ENCODE measurements at places on chromosomes 3 and 15.

DNA sequence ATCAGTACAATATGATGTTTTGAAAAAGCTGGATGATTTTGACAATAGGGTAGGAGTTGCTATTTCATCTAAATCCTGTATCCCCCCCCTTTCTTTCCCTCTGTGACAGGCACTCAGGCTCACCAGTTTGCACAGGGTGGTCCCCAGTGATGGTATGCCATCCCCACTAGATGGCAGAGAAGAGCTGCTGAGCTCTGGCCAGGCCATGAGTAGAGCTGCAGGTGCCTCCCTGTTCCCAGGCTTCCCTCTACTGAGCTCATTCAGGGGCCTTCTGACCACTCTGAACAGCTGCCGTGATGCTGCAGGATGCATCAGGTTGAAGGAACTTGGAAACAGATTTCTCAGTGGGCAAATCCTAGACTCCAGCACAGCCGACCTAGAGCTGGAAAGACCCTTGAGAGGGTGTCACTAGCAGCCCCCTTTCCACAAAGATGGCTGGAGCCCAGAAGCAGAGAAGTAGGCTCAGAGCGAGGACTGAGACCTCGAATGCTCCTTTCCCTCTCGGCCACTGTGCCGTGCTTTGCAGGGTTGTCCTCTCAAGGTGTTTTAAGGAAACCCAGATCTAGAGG, 45.1 kb downstream of the EFCAB12 start:
- DNase-seq = peak; percentile 85

DNA sequence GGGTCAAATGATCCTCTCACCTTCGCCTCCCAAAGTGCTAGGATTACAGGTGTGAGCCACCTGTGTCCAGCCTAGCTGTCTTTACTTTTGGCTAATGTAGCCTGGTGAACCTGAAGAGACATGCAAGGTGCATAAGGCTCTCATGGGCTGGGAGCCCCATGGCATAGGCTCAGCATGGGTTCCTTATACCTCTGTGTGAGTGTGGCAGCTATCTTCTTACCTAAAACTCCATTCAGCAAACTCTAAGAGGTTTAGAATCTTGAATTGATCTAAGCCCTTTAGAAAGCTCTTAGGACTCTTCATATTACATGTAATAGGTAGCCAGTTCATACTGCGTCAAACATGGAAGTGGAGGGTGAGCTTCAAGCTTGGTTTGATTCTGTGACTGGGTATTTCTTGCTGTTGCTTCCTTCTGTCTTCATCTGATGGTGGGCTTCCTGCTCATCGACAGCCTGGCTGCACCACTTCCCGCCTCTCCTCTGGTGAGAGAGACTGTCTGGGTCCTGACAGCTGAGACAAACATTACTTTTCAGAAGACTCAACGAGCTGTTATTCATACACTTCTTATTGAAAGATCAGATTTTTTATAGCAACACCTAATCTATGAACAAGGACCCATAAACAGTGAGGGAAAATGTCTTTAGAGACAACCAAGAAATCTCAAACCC, 19.2 kb upstream of the TKT start:
- no peak for DNase-seq

DNA sequence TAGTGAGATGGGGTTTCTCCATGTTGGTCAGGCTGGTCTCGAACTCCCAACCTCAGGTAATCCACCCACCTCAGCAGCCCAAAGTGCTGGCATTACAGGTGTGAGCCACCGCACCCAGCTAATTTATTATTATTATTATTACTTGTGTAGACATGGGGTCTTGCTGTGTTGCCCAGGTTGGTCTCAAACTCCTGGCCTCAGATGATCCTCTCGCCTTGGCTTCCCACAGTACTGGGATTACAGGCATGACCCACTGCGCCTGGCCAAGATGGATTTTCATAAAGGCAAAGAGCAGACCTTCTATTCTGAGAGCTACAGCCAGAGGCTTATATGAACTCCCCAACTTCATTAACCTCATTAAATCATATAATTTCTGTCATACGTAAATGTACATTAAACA, 17.2 kb downstream of the PTPN9 start:
- no peak for DNase-seq

- DNase-seq = peak; percentile 51
These were observed 141.7 kb downstream of the TIGIT start for GRCh38 chr3:114435386-114436115.

DNA sequence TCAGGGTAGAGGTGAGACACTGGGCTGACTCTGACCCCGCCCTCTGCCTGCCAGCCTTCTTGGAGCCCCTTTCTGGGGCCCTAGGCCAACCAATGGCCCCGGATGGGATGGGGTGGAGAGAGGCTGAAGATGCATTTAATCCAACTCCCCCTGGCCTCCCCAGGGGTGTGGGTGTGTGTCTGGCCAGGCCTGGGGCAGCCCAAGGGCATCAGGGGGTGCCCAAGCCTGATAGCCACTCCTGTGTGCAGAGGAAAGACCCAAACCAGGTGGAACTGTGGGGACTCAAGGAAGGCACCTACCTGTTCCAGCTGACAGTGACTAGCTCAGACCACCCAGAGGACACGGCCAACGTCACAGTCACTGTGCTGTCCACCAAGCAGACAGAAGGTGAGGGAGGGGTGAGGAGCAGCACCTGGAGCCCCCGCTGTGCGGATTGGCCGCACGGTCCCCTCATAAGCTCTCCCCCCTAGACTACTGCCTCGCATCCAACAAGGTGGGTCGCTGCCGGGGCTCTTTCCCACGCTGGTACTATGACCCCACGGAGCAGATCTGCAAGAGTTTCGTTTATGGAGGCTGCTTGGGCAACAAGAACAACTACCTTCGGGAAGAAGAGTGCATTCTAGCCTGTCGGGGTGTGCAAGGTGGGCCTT, 9.5 kb downstream of the SPINT1 start:
- no peak for DNase-seq
